ENCODE measurements at places on chromosomes 2 and 18.

- DNase-seq = no peak
Measured at GRCh38 chr18:41036346-41036745, 918.7 kb upstream of the PIK3C3 start.

- no peak for DNase-seq
Measured at GRCh38 chr2:187769437-187769836, 215.2 kb upstream of the TFPI start.

- DNase-seq = no peak
Measured at GRCh38 chr2:41729800-41730364, 317.9 kb upstream of the PKDCC start.

GRCh38 chr2:59590798-59591197, 962.7 kb downstream of the BCL11A start:
- no peak for DNase-seq

- DNase-seq = no peak
Measured at GRCh38 chr18:27057519-27058234, 127.4 kb downstream of the CHST9 start.

DNA sequence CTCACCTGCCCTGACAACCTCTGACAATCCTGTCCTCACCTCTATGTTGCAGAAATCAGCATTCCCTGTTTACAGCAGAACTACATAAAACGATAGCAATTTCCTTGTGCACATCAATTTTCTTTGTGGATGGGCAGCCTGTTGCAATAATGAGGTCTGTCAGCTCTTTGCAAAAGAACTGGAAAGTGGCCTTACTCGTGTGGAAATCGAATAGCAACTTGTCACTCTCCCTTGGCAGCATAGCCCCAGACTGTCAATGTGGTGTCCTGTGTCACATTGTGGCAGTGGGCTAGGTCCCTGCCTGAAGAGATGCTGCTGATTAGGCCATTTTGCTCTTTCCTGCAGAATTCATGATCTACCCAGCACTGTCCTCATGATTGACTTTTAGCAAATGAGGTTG, 531.9 kb downstream of the CCDC85A start:
- DNase-seq = no peak

DNA sequence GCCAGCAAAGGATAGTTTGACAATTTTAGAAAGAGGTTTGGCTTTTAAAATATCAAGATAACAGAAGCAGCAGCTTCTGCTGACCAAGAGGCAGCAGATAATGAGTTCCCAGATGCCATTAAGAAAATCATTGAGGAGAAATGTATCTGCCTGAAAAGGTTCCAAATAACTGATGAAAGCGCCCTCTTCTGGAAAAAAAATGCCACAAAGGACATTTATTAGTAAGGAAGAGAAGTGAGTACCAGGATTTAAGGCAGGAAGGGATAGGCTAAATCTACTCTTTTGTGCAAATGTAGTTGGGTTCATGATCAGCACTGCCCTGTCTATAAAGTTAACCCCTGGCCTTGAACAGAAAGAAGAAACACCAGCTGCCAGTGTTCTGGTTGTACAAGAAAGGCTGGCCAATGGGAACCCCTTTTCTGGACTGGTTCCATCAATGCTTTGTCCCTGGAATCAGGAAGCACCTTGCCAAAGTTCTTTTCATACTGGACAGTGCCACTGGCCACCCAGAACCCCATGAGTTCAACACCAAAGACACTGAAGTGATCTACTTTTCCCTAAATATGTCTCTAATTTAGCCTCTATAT, 40.6 kb downstream of the DHX57 start:
- DNase-seq = no peak

GRCh38 chr2:187362151-187362550, 85.9 kb downstream of the CALCRL start:
- no peak for DNase-seq

GRCh38 chr2:191013932-191014652, at the start of gene STAT1:
STAT1 (minus strand) TSS chr2:191014171; CDS start chr2:191010003, 4,168 bp downstream.
- peak; percentile 96 for DNase-seq

GRCh38 chr2:165969227-165969626, 15.7 kb upstream of the TTC21B start:
- DNase-seq = no peak

- DNase-seq = no peak
Measured at GRCh38 chr2:150474326-150475074, 13.0 kb downstream of the RND3 start.

DNA sequence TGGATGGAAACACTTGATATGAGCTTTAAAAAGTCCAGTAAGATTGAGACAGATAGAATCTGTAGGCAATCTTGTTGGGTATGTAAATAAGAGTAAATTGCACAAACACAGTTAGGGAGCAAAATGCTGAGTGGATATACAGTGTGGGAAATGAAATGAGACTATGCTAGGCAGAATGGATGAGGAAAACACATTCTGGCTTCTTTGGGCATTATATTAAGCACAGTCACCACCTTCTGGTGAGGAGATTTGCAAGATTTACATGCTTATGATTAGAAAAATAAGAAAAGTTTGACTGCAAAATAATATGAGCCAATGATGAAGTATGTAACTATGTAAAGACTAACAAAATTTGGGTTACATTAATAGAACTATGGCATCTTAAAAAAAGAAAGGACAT, 2165.0 kb upstream of the CELF4 start:
- no peak for DNase-seq

DNA sequence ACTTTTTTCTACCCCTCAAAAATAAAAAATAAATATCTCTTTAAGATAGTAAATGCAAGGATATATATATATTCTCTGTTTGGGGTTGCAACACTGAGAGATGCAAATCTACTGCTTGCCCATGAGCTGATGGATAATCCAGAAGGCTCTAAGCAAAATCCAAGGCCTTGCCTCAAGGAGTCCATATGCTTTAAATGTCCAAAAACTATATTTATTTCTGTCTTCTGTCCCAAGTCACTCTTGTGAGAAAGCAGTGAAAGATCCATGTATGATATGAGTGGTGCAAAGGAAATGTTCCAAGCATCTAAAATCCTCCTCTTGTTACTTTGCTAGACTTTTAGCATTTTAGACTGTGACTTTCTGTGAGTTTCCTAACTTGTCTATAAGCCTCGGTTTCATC, 92.9 kb upstream of the RNF152 start:
- no peak for DNase-seq

DNA sequence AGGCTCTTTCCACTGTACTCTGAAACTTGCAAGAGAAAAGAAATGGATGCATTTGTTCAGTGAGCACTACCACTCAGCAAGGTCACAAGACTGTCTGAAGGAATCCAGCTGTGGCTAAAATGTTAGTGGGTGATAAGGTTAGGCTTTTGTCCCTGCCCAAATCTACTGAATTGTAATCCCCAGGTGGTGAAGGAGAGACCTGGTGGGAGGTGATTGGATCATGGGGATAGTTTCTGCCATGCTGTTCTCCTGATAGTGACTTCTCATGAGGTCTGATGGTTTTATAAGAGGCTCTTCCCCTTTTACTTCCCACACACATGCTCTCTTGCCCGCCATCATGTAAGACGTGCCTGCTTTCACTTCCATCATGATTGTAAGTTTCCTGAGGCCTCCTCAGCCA, 68.2 kb downstream of the ZNF385B start:
- no peak for DNase-seq

DNA sequence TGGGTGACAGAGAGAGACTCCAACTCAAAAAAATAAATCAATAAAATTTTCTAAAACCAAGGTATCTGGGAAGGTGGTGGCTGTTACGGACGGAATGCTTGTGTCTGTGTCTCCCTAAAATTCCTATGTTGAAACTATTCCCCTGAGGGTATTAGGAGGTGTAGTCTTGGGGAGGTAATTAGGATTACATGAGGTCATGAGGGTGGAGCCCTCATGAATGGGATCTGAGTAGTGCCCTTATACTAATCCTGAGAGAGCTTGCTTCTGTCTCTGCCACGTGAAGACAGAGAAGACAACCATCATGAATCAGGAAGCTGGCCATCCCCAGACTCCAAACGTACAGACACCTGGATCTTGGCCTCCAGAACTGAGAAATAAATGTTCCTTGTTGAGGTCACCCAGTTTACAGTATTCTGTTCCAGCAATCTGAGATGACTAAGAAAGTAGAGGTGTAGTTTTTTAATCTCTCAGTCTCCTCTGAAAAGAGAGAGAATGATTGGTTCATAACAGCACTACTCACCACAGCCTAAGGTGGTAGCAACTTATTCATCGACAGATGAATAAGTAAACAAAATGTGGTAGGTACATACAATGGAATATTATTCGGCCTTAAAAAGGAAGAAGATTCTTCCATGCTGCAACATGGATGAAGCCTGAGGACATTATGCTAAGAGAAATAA, 38.4 kb downstream of the TGFBRAP1 start:
- DNase-seq = no peak

GRCh38 chr2:219968685-219969345, 341.4 kb downstream of the SLC4A3 start:
- DNase-seq = no peak

GRCh38 chr2:38666556-38666910, 619 bp downstream of the GALM start:
- no peak for DNase-seq

DNA sequence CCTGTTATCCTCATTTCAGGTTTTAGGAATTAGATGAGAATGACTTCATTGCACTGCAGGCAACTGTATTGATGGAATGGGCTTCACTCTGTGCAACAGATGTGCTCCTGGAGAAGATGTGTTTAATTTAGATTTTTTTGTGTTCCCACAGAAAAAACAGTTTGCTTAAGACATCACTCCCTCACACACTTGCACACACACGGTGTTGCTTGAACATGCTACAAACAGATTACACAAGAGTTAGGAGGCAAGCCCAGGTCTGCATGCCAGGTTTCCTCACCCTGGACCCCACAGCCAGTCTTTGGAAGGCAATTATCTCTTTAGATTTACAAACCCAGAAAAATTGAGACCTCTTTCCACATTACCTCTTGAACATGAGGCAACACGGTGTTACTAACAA, 93.7 kb upstream of the KLHL29 start:
- DNase-seq = peak; percentile 87

- no peak for DNase-seq
Measured at GRCh38 chr2:227657199-227657845, 9.3 kb upstream of the SCYGR5 start.

DNA sequence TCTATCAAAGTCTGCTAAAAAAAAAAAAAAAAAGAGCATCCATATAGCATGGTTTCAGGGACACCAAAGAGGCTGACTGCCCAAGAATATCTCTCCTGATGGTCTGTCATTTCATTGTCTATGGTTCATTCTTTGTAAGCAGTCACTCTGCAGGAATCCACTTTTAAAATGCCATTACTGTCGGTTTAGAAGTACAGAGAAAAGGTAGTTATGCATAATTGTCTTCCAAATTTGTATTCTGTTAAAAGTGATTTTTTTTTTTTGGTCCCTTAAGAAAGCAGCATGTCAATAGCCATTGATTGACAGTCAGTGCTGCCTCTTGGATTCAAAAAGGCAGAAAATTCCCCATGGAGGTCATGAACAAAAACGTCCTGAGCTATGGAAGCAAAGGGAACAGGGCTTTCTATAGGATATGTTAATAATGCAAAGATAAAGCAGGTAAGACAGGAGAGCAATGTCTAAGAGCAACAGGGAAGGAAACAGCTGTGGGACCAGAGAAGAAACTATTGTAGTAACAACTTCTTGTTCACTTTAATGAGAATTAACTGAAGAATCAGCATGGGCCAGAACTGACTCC, 245.8 kb downstream of the TMX3 start:
- DNase-seq = no peak

- no peak for DNase-seq
Measured at GRCh38 chr2:60794271-60794863, 38.3 kb downstream of the PAPOLG start.

DNA sequence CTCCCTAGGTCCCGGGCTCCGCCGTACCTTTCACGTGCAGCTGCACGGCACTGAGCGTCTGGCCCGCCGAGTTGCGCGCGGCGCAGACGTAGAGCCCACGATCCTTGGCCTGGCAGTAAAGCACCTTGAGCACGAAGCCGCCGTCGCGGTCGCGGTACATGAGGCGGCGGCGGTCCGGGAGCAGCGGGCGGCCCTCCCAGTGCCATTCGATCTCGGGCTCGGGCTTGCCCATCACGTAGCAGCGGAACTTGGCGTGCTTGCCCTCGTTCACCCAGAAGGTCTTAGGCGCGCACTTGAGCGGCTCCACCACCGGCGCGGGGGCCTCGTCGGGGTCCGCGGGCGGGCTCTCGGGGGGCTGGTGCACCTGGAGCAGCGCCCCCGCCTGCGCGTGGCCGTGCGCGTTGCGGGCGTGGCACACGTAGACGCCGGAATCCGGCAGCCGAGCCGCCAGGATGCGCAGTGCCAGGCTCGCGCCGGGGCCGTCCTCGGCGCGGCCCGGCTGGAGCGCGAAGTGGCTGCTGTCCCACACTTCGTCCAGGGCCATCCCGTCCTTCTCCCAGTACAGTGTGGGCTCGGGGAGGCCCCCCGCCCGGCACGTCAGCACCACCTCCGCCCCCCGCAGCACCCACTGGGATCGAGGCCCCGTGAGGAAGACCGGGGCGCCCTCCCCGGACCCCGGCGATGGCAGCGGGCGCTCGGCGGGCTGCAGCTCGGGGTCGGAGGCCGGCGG, 980 bp downstream of the OBSL1 start:
- DNase-seq = no peak

DNA sequence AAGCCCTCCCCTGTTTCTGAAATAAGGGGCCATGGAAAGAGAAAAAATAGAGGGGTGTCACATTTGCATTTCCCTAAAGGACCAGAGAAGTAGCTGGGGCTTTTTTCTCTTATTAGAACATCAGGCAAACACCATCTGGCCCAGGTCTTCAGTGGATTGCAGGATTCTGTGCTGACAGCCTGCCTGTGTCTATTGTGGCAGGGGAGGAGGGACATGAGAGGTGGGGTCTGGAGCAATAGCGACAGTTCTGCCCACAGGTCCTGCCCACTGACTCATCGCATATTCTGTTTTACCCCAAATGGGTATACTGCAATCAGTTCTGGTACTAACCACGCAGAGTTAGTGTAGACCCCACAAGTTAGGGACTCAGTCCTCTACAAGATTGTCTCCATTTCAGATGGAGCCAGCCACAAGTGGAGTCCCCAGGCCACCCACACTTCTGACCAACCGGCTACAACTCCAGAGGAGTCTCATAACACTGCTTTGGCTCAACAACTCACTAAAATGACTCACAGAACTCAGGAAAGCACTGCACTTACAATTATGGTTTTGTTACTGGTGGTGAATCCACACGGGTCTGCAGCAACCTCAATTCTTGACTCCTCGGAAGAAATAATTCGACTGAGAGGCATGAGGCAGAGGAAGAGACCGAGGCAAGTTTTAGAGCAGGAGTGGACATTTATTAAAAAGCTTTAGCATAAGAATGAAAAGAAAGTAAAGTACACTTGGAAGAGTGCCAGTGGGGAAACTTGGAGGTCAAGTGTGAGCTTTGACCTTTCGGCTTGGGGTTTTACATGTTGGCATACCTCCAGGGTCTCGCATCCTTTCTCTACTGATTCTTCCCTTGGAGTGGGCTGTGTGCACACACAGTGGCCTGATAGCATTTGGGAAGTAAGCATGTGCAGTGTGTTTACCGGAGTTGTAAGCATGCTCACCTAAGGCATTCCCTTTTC, 146.4 kb upstream of the SPATS2L start:
- DNase-seq = no peak

- no peak for DNase-seq
Measured at GRCh38 chr2:99867770-99868169, 274.6 kb downstream of the AFF3 start.

DNA sequence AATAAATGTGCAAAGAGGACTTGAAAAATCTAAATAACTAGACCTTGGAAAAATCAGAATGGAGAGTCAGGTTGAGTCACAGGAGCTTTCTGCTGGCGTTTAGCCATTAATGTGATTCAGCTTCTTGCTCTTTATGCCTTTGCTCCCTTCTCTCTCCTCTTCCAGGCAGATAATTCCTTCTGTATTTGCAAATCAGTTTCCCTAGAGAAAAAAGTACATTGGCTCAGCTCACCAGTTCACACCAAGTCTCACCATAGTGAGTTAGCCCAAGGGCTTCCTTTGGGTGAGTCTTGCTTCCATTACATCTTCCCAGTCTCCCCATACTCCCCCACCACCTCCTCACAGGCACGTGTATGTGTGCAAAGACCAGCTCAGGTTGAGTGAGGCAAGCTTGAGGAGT, 73.6 kb downstream of the CYBRD1 start:
- no peak for DNase-seq

Measured in sigmoid colon (tissue), 7 donors.